ENCODE measurements at places on chromosomes 12 and 14.

GRCh38 chr14:22538671-22539228 lies 50.3 kb downstream of the DAD1 start:
- no peak for DNase-seq

GRCh38 chr12:119136811-119137410 lies 41.8 kb upstream of the HSPB8 start:
- DNase-seq: no peak

DNA sequence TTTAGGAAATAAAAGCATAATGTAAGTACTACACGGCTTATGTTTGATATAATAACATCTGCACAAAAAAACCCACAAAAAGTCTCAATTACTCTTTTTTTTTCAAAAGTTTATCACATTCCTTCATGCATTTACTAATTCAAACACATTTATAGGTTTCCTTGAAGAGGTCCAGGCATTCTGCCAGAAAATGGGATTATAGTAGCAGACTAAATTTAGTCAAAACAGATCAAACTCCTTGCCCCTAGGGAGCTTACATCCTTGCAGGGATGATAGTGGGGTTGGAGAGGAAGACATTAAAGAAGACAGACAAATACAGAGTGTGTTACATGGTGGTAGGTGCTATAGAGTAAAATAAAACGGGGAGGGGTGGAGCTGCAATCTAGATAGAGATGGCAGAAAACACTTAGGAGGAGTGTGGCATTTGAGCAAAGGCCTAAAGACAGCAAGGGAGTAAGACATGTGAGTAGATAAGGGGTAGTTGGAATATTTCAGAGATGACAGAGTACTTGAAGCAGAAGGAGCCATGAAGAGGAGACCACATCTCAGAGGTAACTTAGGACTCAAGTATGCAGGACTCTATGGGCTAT lies 266.9 kb downstream of the PPFIA2 start:
- DNase-seq: no peak

DNA sequence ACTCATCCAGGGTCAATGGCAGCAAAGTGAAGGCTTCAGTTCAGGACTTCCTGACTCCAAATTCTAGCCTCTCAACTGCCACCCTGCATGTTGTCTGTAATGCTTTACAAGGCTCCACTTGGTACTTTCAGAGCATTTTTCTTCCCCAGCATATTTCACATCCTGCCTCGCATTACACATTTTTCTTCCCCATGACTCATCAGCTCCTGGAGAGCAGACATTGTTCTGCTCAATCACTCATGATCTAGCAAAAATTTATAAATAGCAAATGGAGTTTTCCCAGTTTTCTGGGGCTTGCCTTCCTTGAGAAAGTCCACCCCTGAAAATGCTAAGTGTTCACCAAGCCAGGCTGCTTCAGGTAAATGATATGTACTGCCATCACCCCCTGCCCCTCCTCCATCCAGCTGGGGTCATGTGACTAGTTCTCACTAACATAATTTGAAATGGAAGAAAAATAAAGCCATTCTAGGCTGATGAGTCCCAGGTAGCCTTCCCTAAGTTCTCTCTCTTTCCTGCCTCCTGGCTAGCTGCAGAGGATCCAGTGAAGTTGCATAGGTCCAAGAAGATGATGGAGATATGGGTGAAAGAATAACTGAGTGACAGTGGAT lies 69.4 kb downstream of the ARMH4 start:
- no peak for DNase-seq

DNA sequence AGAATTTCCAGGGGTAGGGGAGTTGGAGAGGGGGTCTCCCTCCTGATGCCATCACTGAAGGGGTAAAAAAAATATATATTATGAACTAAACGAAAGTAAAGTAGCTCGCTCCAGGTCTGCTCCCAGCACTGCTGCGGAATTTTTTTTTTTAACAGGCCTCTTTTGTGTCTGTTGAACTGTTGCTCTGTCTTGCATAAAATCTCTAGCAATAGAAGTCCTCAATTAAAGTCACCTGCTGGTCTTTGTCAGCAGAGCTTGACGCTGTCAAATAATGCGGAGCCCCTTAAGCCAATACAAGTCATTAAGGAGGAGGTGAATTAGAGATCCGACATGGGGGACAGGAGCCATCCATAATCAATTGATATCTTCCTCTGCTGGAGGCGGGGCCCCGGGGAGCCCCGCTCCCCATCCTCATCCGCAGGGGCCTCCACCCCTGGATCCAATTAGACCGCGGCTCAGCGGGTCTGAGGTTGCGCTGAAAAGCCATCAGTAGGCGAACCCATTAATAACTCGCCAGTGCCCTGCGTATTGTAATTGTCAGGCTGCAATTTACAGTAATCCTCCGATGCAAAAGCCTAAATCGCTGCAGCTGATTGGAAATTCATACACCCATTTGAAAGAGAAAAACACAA lies 85.6 kb downstream of the DICER1 start:
- no peak for DNase-seq

- DNase-seq: no peak
Measured at GRCh38 chr12:114846771-114847170, 162.8 kb upstream of the TBX3 start.

- peak; percentile 35 for DNase-seq
Measured at GRCh38 chr12:2682296-2683251, 112.2 kb upstream of the FKBP4 start.

- DNase-seq: no peak
Measured at GRCh38 chr14:71426001-71426400, 506.2 kb upstream of the RGS6 start.

GRCh38 chr12:128543460-128543859 lies 276.5 kb downstream of the TMEM132C start:
- no peak for DNase-seq

DNA sequence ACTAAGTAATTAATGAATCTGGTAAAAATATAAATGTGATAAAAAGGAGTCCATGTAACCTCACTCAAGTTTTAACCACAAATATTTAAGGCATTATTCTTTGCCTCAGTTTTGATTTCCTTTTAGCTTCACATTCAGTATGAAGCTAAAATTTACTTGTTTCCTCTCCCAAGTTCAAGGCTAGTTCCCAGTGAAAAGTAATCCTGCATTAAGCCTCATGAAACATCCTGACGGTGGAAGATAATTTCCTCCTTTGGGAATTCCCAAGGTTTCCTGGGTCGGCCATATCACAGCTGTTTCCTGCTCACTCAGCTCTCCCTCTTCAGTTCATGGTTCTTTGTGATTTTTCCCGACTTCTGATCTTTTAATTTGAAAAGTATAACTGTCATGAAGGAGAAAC lies 1256.8 kb upstream of the FLRT2 start:
- no peak for DNase-seq

DNA sequence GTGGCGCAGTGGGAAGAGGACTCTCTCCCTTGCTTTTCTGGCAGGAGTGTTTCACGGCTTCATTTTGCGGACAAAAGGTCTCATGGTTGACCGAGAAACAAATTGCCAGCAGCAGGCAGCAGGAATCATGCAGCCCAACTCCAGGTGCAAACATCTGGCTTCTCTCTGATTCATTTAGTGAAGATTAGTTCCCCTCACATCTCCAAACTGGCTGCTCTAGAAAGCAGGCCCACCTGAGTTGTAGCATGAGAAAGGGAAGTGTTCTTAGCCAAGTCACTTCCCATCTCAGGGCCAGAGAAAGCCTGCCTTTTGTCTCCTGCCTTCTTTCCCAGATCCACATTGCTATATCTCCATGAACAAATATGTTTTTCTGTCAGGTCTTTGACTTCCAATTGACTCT lies 120.8 kb upstream of the CCDC196 start:
- no peak for DNase-seq
